ENCODE measurements at places on chromosomes 2 and 18. TPM values are rescaled to one million over a fixed set of nuclear protein-coding genes. Genes with fewer than 3 reads are reported as not detected.

Gene SLC4A5
- total RNA-seq = 9.5 TPM

Gene SEMA4F
- 9.5 TPM for total RNA-seq

Gene FAM237A
- total RNA-seq = not detected

Gene GALNT14
- 1.6 TPM for total RNA-seq

Gene CCDC68
- 10.1 TPM for total RNA-seq

Gene SPDYA
- total RNA-seq = 3.0 TPM

Gene SH3YL1
- total RNA-seq = 28.6 TPM

Gene GALR1
- total RNA-seq = under 0.01 TPM

Gene DRC1
- total RNA-seq = not detected

Gene REG1B
- not detected for total RNA-seq

- no peaks in the 10 kb centered on the region for H3K4me1 ChIP-seq
- H3K4me3 ChIP-seq = no peak overlapping the region
- no peaks in the 10 kb centered on the region for H3K36me3 ChIP-seq
- no peak overlapping the region for H3K27ac ChIP-seq
- H3K27me3 ChIP-seq = no peaks in the 10 kb centered on the region
Measured at GRCh38 chr2:115122701-115123100, 680.3 kb downstream of the DPP10 start.

- H3K27me3 ChIP-seq = no peaks in the 10 kb centered on the region
- no peak for DNase-seq
- H3K4me3 ChIP-seq = no peak overlapping the region
- H3K4me1 ChIP-seq = peaks cover 26% of the 10 kb centered on the region
- peak overlapping the region; percentile 15 for H3K27ac ChIP-seq
Measured at GRCh38 chr2:69080071-69080470, 67.1 kb downstream of the ANTXR1 start.

DNA sequence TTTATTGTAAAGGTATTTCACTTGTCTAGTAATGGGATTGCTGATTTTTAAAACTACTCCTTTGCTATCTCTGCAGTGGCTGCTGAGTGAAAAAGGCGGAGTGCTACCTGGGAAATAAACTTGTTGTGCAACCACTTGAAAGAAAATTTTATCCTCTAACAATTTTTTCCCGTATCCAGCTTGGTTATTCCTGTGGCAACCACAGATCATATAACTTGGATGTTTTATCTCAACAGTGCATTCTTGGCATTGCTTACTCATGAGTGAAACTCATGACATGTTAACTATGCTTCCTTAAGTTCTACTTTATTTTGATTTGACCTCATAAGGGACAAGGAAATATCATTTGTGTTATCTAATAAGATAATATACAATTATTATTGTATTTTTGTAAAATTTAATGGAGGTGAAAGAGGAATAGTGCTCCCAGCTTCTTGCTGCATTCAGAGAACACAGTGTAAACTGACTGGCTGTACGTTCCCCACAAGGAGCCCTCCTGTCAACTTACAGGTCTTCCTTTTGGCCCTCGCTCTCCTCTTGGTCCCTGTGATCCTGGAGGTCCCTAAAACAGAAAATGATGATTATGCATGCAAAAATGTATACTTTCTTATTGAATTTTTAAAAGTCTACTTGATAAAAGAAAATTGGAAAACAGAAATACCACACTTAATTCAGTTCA, 82.7 kb downstream of the COL5A2 start:
- H3K4me1 ChIP-seq = peaks cover 22% of the 10 kb centered on the region
- H3K4me3 ChIP-seq = no peak overlapping the region
- no peaks in the 10 kb centered on the region for H3K27me3 ChIP-seq
- H3K27ac ChIP-seq = no peak overlapping the region

DNA sequence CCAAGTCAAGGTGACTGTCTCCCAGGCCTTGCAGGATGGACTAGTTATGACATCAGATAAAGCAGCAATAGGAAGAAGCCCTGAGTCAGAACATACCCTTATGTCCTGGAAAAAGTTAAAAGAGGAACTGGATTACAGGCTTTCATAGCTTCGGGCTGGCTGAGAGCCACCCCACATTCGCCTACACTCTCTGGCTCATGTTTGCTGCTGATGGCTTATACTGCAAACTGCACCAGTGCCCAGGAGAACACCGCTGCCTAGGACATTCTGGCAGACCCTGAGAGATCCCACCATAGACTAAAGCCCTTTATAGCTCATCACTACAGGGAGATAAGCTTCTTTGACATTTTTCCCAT, 20.3 kb downstream of the SLC8A1 start:
- H3K4me1 ChIP-seq = peaks cover 71% of the 10 kb centered on the region
- H3K27me3 ChIP-seq = no peaks in the 10 kb centered on the region
- DNase-seq = no peak
- no peak overlapping the region for H3K4me3 ChIP-seq
- H3K27ac ChIP-seq = peak overlapping the region; percentile 52
- no peaks in the 10 kb centered on the region for H3K36me3 ChIP-seq

DNA sequence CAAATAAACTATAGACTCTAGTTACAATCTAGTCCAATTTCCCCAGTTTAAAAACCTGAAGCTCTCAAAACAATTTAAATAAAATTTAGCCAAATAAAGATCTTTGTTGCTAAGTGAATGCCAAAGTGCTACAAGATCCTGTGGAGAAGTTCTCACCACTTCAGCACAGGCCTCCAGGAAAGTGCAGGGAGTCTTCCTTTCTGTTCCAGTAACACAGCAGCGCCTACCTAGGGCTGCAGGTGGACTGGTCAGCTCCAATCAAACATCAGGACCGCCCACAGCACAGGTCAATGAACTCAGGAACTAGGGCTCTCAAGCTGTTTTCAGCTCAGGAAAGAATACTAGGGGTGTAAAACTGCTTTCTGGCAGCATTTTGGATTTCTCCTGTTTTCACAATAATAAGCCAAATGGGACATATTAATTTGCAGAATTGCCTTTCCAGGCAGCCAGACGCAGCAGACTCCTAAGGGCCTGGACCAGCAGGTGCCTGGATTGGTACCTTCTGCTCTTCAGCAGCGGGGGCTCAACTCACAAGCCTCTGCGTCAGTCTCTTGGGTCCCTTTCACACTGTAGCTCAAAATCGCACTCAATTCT, 1.5 kb downstream of the FAM110C start:
- H3K27ac ChIP-seq = peak overlapping the region; percentile 45
- no peaks in the 10 kb centered on the region for H3K36me3 ChIP-seq
- DNase-seq = no peak
- H3K27me3 ChIP-seq = no peaks in the 10 kb centered on the region
- peaks cover 29% of the 10 kb centered on the region for H3K4me1 ChIP-seq

- H3K27ac ChIP-seq = no peak overlapping the region
- H3K4me1 ChIP-seq = no peaks in the 10 kb centered on the region
- H3K27me3 ChIP-seq = no peaks in the 10 kb centered on the region
- no peaks in the 10 kb centered on the region for H3K36me3 ChIP-seq
- no peak overlapping the region for H3K4me3 ChIP-seq
- no peak for DNase-seq
Measured at GRCh38 chr18:35549564-35549963, 32.0 kb upstream of the GALNT1 start.

GRCh38 chr2:236402033-236402790, 138.0 kb upstream of the ASB18 start:
- H3K4me3 ChIP-seq = no peak overlapping the region
- DNase-seq = no peak
- H3K27ac ChIP-seq = no peak overlapping the region
- no peaks in the 10 kb centered on the region for H3K4me1 ChIP-seq

- H3K4me3 ChIP-seq = no peak overlapping the region
- no peaks in the 10 kb centered on the region for H3K36me3 ChIP-seq
- H3K27ac ChIP-seq = no peak overlapping the region
- H3K27me3 ChIP-seq = no peaks in the 10 kb centered on the region
Measured at GRCh38 chr2:150917961-150918713, 343.5 kb downstream of the RBM43 start.

DNA sequence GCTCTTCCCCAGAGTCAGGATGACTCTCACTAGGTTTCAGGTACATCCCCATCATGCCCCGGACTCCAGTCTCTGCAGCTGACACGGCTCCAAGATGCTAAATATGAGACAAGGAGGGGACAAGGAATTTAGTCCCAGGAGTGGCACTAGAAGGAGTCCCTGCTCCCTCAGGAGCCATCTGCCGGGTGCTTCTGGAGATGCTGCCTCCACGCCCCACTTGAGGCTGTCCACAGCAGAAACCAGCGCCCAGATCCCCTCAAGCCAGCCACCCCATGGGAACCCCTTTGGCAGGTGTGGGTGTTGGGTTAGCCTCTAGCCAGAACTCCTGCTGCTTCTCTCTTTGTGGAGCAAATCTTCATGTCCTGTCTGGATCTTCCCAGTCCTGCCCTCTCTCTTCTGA, 40.3 kb downstream of the BCL11A start:
- H3K4me1 ChIP-seq = no peaks in the 10 kb centered on the region
- DNase-seq = no peak
- H3K36me3 ChIP-seq = no peaks in the 10 kb centered on the region
- H3K4me3 ChIP-seq = no peak overlapping the region
- no peak overlapping the region for H3K27ac ChIP-seq

DNA sequence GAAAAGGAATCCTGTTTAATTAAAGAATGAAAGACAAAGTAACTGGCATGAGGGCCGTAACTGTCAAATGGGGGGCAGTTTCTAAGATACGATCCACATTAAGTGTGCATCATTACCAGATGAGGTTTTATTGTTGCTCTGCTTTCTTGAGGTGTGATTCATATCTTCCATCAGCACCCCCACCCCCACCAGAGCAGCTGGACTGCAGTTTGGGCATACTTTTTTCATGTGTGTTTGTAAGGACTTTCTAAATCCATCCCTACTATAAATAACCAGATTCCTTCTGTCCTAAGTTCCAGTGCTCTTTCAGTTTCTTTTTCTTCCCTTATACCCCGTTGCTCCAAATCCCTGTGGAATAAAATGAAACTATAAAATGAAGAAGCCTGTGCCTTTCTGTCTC, 142.1 kb downstream of the CDCA7 start:
- DNase-seq = no peak
- peak overlapping the region; percentile 35 for H3K4me3 ChIP-seq
- H3K27ac ChIP-seq = peak overlapping the region; percentile 17
- H3K27me3 ChIP-seq = no peaks in the 10 kb centered on the region
- no peaks in the 10 kb centered on the region for H3K4me1 ChIP-seq

DNA sequence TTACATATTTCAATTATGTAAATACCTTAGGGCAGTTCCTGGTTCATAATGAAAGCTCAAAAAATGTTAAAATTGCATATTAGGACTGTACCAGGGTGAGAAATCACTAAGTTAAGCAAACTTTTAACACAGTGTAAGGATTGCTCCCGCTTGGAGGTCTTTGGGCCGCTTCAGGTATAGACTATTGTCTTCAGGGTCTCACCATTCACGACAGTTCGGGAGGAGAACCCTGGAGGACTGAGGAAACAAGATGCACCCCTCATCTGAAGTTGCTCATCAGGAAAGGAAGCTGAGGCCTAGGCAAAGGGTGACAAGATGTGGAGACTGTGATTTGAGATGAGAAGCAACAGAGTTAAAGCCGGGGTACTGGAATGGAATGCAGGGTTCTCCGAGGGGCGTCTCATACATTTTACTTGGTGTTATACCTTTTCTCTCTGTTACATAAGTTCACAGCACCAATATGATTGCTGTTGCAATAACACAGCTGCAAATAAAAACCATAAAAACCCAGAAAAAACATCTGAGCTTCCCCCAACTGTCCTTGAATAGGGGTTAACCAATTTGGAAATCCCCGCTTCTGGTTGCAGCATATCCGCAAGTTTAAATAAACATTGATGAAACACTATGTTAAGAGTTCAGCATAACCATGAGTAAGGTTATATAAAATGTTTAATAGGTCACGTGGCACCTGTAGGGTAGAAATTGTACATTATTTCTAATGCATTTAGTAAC, 40.1 kb downstream of the FBXO48 start:
- H3K27me3 ChIP-seq = no peaks in the 10 kb centered on the region
- DNase-seq = no peak
- H3K36me3 ChIP-seq = no peaks in the 10 kb centered on the region
- H3K4me3 ChIP-seq = no peak overlapping the region
- peaks cover 10% of the 10 kb centered on the region for H3K4me1 ChIP-seq

DNA sequence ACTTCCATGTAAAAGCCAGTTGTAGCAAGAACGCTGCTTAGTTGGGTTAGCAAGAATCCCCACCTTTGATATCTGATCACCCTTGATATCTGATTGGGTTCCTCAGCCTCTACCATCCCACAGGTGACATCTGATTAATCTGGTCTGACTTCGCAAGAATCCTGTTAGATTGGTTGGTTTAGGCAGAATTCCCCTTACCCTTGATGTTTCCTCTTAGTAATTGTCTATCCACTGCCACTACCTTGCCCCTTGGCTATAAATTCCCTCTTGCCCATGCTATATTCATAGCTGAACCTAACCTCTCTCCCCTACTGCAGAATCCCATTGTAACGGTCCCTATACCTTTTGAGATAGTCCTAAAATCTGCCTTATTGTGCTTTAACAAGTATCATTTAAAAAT, 33.1 kb downstream of the PRKRA start:
- DNase-seq = no peak
- H3K36me3 ChIP-seq = no peaks in the 10 kb centered on the region
- peaks cover 11% of the 10 kb centered on the region for H3K4me1 ChIP-seq
- no peak overlapping the region for H3K4me3 ChIP-seq
- no peaks in the 10 kb centered on the region for H3K27me3 ChIP-seq

GRCh38 chr2:184780384-184780783, 182.1 kb downstream of the ZNF804A start:
- no peak overlapping the region for H3K27ac ChIP-seq
- DNase-seq = no peak
- no peaks in the 10 kb centered on the region for H3K27me3 ChIP-seq
- H3K4me3 ChIP-seq = no peak overlapping the region
- no peaks in the 10 kb centered on the region for H3K36me3 ChIP-seq

GRCh38 chr2:167183931-167184330, 295.7 kb downstream of the XIRP2 start:
- no peaks in the 10 kb centered on the region for H3K36me3 ChIP-seq
- H3K27ac ChIP-seq = no peak overlapping the region
- no peak overlapping the region for H3K4me3 ChIP-seq
- DNase-seq = no peak

- DNase-seq = no peak
- H3K4me3 ChIP-seq = no peak overlapping the region
- H3K36me3 ChIP-seq = no peaks in the 10 kb centered on the region
- no peaks in the 10 kb centered on the region for H3K4me1 ChIP-seq
- H3K27ac ChIP-seq = no peak overlapping the region
Measured at GRCh38 chr18:77749089-77749488, 499.4 kb downstream of the GALR1 start.

All from thoracic aorta (tissue), 2 donors.